ENCODE measurements at places on chromosomes 5 and 9.

DNA sequence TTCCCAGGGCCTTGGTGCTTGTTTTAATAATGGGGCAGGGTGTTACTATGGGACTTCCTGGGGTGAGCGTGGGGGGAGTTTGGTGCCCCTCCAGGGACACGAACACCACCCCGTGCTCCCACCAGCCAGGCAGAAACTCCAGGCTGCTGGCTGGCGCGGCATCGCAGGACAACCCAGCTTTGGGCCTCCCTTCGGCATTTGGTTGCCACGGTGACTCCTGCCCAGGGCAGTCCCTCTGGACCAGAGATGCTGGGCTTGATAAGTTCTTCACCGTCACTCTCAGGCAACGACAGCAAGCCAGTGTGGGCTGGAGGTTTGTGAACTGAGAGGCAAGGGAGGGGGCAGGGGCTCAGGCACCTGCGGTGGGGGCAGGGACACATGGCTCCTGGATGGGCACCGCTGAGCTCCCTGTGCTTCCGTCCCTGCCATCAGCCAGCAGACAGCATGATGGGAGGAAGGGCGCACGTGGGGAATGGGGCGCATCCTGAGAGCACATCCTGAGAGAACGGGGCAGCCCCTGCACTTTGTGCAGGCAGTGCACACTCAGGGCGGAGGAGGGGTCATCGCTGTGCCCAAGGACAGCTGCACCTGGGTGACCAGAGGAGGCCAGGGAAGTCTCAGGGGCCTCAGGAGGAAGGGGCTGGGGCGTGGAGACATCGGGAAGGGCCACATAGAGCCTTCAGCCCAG is 116.4 kb downstream of the RXRA start:
- no peak for DNase-seq

GRCh38 chr5:59186623-59187022 is 603.7 kb downstream of the RAB3C start:
- no peak for DNase-seq

DNA sequence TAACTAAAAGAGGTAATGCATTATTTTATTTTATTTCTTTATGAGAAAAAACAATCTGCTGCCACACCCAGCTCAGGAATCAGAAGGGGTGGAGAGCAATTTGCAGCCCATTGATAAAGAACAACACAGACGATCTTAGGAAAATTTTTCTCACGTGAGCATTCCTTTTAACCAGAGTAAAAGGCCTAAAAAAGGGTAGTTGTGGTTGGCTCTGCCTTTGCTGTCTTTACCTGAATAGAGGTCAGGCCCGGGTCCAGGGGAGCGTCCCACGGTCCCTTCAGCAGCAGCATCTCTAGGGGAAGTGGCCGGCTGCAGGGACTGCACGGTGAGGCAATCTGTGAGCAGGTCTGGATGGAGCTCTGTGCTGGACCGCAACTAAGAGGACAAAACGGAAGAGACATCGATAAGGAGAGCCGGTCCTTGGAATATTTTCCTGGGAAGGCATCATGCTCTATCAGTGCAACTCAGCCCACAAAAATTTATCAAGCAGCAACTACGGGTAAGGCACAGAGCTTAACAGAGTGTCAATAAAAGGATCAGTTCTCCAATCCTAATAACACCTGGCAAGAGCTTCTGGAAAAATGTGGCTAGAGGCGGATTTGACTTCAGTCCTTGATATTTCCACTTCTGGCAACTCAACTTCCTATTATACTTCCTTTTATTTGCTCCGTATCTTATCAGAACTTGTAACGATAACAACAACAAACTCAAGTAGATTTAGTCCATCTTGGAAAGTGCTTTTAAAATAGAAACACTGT is 372.8 kb upstream of the RFX3 start:
- DNase-seq: no peak

DNA sequence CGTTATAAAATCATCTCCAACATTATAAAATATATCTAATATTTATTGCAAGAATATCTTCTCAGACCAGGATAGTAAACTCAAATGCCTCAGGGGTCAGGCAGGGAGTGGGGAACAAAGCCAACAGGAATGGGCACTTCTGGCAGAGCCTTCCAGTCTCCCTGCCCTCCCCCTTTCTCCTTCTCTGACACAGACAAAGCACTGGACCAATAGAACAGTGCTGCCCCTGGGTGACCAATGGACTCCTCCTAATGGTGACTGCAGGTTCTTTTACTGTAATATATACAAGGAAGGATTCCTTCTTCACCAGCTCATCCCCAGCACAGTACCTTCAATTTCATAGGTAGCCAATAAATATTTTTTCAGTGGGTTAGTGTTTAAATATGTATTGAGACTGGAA is 31.1 kb upstream of the MAMDC2 start:
- DNase-seq: no peak

- DNase-seq: no peak
Observed at GRCh38 chr9:37667706-37668105, 17.0 kb downstream of the FRMPD1 start.

DNA sequence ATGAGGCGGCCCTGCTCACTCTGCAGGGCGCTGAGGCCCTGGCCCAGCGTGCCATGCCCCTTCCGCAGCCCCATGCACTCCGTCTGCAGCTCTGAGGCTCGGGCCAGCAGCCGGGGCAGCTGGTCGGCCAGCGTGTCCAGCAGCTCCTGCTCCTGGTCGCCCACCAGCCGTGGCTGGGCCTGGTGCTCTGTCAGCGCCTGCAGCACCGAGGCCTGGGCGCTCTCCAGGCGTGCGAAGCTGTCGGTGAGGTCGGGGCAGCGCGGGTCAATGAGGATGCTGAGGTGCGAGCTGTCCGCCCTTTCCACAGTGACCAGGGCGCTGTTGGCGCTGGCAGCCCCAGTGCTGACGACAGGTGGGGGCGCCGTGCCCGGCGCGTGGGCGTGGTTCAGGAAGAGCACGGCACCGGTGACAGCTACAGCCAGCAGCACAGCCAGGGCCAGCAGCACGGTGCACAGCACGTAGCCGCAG is 9.4 kb downstream of the FIBCD1 start:
- DNase-seq: no peak

DNA sequence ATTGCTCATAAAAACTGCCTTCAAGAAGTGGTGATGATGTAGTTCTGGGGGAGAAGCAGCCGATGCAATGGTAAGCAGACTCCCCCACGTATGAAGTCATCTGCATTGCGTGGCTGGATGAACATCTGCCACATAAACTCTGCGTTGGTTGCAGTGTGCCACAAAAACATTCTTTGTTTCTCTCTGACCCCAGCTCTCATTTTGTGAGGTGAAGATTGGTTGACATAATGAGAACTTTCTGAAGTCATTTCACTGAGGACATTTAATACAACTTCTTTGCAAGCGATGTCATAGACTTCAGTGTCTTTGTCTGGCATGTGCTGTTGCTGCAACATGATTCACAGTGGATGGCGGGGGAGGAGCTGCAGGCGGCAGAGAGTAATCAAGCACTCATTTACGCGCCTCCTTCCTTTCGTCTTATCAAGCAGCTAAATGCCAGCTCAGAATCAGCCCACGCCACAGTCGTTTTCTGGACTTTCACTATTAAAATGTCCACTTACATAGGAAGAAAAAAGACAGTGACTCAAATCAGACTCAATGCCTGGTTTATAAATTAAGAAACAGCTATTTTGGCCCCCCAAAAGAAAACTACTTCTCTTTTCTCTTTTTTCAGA is 91.5 kb upstream of the NFIL3 start:
- no peak for DNase-seq

GRCh38 chr9:96556701-96557461 is 62.8 kb downstream of the CDC14B start:
- DNase-seq: no peak

DNA sequence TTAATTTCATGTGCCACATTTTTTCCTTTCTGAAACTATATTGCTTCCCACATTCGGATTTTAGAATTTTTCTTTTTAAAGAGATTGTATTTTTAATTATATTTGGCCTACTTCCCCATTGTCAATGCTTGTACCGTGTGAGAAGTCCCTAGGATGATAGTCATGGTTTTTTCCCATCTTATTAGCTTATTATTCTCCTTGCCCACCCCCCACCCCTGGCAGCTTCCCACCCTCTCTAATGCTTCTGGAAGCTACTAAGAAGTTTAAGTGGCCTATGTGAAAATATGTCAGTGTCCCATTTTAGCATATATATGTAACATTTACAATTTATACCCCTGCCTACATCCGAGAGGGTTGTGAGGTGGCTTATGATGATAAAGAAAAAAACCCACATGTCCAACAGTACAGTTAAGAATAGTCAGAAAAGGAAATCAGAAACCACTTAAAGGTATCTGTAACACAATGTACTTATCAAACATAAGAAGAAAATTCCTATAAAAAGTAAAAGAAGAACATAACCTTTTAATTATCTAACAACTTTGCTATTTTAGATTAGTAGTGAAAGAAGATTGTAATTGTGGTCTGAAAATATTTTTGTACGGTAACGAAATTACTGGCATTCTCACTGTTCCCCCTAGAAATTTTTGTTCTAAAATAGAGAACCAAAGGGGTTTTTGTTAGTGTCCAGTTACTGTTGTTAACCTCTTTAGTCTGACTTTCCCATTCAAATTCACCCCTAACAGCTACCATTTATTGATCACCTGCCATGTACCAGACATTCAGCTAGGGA is 62.1 kb downstream of the SLC44A1 start:
- no peak for DNase-seq

DNA sequence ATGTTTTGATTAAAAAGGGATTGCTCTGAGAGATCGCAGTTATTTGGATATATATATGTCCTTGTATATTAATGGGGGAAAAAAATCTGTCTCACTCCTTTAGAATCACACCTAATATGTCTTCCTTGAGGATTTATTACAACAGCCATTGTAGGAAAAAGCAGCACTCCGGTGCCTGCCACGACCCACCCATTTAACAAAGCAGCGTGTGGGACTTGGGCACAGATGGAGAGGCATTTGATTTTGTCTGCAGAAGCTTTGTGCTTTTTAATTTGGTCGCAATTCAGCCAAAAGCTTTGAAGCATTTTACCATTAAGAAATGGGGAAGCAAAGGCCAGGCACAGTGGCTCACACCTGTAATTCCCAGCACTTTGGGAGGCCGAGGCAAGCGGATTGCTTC is 159.2 kb downstream of the SMARCA2 start:
- DNase-seq: no peak

DNA sequence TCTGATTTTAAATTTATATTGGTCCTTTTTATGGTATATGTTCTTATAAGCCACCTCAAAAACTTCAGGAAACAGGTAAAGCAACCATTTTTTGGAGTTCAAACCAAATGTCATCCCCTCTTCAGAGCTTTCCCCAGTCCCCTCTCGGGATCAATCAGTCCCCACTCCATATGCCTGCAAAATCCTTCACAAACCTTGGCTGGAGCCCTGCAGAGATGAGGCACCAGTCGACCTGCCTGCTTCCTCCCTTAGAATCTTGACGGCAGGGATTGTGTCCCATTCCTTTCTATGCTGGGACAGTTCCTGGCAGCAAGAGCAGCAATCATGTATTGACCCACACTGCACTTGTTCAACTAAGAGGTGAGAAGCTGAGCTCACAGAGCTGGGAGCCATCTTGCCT is 22.6 kb downstream of the B4GALT1 start:
- no peak for DNase-seq

DNA sequence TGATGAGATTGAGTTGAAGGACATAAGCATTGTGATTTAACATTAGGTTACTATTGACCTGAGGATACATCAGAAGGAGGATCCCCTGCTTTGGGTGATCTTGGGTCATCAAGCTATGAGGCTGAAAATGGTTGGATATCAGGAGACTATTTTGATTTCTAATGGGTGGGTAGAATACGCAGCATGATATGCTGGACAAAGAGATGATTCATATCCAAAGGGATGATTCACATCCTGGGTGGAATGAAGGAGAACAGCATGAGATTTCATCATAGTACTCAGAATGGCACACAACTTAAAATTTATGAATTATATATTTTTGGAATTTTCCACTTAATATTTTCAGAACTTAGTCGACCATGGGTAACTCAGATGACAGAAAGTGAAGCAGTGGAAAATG is 1759.5 kb upstream of the C9orf72 start:
- no peak for DNase-seq

GRCh38 chr5:68240771-68241170 is 25.2 kb downstream of the PIK3R1 start:
- no peak for DNase-seq

GRCh38 chr5:28451483-28451882 is 1413.1 kb upstream of the CDH9 start:
- DNase-seq: no peak

- DNase-seq: no peak
Observed at GRCh38 chr9:78552802-78553201, 255.9 kb downstream of the PSAT1 start.

DNA sequence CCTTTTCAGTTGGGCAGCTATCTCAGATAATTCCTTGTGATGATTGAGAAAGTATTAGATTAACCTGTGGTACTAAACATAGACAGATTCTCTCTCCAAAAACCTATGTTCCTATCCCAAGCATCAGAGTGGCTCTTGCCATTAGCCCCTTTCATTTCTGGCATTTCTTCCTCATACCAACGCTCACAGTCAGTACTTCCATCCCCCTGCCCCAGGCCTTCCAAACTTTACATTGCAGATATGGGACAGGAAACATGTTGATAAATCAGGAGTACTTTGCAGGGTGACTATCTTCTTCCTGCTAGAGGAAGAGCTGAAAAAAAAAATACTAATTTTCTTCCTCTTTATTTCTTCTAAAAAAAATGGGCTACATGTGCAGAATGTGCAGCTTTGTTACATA is 442.6 kb upstream of the RGMB start:
- no peak for DNase-seq

DNA sequence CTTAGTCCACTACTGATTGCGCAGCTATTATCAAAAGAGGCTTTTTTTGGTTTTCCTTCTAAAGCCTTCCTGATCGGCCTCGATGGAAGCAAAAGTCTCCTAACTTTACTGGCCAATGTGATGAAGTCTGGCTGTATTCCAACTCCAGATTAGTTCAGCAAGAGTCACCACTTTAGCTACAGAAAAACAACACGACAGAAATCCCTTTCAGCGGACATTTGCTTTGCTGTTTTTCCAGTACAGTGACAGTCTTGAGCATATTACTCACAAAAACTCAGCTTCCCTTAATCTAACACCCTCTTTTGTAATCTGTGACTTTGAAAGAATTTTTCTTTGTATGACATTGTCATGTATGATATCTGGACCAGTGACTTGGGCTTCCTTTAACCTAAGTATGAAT is 95.7 kb downstream of the HOMER1 start:
- no peak for DNase-seq

GRCh38 chr5:151924564-151925301 is at the start of gene GLRA1:
Gene GLRA1 (minus strand): TSS chr5:151924851. CDS start chr5:151924549, 302 bp downstream.
- peak; percentile 3 for DNase-seq

GRCh38 chr5:55160493-55161209 is 680 bp downstream of the GPX8 start:
- DNase-seq: no peak

GRCh38 chr9:116547729-116548426 is 139.2 kb upstream of the TRIM32 start:
- no peak for DNase-seq

- no peak for DNase-seq
Observed at GRCh38 chr5:2451100-2451499, 300.4 kb downstream of the IRX2 start.

DNA sequence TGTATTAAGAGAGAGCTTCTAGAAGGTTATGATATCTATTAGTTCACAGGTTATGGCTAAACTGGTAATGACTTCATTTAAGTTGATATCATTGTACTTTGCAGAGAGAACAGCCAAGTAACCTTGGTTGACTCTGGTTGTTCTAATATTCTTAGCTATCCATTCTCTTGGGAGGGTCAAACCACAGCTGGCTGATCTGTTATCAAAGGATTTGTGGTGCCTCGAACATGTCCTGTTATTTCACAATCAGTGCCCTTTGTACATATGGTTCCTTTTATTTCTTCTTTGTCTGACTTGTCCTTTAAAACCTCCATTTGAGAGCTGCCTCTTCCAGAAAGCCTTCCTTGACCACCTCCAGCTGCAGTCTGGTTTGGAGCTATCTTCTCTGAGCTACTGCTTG is 61.7 kb downstream of the PDE8B start:
- DNase-seq: no peak

GRCh38 chr5:135245521-135246499 is 153.2 kb downstream of the MACROH2A1 start:
- DNase-seq: no peak

Measured in activated CD8-positive, alpha-beta memory T cell treated with anti-CD3 and anti-CD28 coated beads for 48 hours (primary cell).